Fibroblast of skin of right quadriceps (primary cell): ENCODE measurements at places on chromosomes 2 and 18.

DNA sequence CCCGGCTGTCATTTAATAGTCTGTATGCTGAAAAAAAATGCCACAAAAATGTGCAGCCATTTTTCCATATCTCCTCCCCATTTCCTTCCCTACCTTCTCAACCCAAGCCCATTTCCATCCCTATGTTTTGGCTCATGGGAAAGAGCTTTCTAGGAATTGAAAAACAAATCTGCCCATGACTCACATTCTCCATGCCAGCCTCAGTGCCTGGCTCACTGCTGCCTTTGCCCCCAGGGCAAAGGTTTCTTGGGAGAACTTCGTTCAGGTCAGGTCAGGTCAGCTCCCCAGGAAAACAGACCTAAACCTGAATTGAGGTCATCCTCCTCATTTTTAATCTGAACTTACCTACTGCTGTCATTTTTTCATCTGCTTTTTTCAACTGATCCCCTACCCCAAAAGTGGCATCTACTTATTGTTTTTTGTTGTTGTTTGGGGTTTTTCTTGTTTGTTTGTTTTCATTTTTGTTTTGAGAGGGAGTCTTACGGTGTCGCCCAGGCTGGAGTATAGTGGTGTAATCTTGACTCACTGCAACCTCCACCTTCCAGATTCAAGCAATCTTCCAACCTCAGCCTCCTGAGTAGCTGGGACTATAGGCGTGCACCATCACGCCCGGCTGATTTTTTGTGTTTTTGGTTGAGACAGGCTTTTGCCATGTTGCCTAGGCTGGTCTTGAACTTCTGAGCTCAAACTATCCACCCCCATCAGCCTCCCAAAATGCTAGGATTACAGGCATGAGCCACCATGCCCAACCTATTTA is 66.7 kb downstream of the FECH start:
- DNase-seq: no peak

- DNase-seq: no peak
Measured at GRCh38 chr2:187037310-187037709, 188.3 kb upstream of the ZSWIM2 start.

GRCh38 chr2:47014564-47015051 is 99.0 kb upstream of the MCFD2 start:
- no peak for DNase-seq

- no peak for DNase-seq
Measured at GRCh38 chr2:133972297-133972696, 281.6 kb upstream of the MGAT5 start.

- no peak for DNase-seq
Measured at GRCh38 chr2:44650796-44651195, 289.0 kb downstream of the CAMKMT start.

DNA sequence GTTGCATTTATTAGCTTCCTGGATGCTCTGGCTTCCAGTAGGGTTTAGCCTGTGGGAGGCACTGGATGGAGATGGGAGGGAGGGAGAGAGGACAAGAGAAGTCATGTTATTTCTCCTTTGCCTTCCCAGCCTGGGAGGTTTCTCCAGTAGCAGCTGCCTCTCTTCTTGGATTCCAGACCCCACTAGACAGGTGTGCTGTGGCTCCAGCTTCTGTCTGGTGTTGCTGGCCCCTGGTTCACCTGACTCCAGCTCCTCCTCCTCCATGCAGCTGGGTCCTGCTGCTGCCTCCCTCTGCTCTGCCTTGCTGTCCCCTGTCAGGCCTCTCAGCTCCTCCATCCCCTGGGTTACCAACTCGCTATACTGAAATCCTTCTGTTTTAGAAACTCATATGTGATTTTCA is 188.9 kb upstream of the TNP1 start:
- DNase-seq: no peak

DNA sequence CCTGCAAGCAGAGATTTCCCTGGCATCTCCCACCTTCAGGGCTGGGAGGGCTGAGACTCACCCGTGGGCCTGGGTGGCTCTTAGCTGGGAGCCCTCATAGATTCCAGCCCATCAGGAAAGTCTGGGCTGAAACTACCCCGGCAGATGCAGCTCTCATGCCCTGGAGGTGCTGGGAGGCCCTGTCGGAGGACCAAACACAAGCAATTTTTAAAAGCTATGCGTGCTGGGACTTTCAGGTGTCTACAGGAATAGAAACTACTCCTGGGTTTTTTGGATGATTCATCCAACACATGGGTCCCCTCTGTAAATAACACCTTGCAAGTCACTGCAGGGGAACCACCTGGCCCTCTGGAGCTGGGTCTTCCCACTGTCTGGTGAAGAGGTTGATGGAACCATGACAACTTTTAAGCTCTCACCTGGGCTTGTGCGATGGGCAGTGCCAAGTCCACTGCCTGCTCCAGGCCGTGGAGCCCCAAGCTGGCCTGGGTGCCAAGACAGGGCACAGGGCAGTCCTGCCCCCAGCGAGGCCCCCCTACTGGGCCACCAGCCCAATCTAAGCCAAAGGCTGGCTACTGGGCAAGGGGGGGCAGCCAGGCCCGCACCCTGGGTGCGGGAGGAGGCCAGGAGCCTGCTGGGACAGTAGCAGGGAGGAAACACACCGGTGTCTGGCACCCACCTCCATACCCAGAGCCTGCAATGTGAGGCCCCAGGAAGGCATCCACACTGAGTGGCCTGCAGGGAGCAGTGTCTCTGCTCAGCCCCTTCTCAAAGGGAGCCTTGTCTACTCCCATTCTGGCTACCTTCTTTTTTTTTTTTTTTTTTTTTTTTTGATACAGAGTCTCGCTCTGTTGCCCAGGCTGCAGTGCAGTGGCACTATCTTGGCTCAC is 1.1 kb upstream of the GPR55 start:
- DNase-seq: no peak

GRCh38 chr2:50133766-50134165 is 898.2 kb downstream of the NRXN1 start:
- DNase-seq: no peak

- DNase-seq: no peak
Measured at GRCh38 chr2:26735883-26736588, 28.0 kb upstream of the SLC35F6 start.

DNA sequence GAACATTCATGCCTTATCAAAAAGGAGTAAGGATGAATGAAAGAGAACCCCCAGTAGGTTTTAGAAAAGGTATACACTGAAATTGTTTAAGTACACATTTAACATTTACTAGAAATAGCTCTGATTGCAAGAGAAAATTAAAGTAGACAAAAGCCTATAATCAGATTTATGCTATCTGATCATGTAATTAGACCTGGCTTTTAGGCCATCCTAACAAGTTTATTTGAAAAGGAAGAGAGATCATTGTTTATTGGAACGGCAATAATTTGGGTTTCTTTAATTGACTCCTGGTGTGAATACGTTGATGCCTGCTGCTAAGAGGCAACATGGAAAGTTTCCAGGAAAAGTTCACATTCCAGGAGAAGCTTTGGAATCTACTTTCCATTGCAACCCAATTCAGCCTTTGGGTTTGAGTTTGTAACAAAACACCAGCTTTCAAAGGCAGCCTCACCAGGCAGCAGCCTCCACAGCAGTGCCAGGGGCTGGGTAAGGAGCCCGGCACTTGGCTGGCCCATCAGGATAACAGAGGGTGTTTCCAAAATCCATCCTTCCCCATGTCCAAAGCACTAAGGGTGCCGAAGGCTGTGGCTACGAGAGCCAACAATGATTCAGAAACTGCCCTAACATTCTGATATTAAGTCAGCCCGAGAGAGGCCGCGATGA is 18.0 kb downstream of the FZD7 start:
- DNase-seq: peak; percentile 85

GRCh38 chr18:29154196-29154757 is 977.3 kb upstream of the CDH2 start:
- DNase-seq: peak; percentile 69

DNA sequence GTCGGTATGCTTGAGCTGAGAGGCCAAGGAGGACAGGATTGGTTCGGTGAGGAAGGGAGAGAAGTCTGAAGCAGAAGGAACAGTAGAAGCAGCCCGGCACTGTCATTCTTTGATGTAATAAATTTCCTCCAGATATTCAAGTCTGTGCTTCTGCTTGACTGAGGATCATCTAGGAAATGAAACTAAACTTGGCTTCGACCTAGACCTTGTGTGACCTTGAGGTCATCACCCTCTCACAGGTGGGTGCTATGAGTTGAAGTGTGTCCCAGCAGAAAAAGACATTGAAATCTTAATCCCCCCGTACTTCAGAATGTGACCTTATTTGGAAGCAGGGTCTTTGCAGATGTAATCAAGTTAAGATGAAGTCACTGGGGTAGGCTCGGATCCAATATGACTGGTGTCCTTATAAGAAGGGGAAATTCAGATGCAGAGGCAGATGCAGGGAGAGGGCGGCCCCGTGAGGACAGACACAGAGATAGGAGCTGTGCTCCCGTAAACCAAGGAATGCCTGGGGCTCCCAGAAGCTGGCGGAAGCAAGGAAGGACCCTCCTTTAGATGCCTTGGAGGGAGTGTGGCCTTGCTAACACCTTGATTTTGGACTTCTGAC is 49.0 kb downstream of the PRKCE start:
- peak; percentile 15 for DNase-seq

GRCh38 chr2:201852462-201852861 is 46.1 kb downstream of the CDK15 start:
- no peak for DNase-seq

GRCh38 chr2:190986221-190986953 is 27.6 kb downstream of the STAT1 start:
- no peak for DNase-seq

- DNase-seq: no peak
Measured at GRCh38 chr2:98734823-98735260, 3.9 kb upstream of the MGAT4A start.

- peak; percentile 73 for DNase-seq
Measured at GRCh38 chr2:176139661-176140512, 10.4 kb downstream of the HOXD8 start.

DNA sequence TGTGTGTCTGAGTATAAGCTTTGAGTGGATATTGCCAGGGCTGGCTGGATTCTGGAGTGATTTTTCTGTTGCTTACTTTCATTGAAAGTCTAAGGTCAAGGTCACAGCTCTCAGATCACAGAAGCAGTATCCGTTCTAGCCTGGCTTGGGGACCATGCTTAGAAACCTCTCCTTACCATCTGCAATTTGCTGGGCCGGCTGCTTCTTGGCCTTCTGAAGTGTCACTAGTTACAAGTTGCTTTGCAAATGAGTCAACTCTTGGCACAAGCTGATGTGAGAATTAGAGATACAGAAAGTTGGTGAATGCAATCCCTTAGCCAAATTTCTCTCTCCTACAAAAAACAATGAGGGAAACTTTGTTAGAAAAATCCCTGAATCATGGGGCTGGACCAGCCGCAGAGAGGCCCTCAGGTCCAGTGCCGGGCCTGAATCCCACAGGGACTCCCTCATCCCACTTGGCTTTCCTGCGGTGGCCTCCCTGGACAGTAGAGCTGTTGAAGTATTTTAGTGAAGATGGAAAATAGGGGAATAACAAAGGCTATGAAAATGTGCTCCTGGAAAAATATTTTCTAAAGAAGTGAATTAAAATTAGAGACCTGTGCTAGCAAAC is 92.7 kb upstream of the CNGA3 start:
- DNase-seq: no peak

DNA sequence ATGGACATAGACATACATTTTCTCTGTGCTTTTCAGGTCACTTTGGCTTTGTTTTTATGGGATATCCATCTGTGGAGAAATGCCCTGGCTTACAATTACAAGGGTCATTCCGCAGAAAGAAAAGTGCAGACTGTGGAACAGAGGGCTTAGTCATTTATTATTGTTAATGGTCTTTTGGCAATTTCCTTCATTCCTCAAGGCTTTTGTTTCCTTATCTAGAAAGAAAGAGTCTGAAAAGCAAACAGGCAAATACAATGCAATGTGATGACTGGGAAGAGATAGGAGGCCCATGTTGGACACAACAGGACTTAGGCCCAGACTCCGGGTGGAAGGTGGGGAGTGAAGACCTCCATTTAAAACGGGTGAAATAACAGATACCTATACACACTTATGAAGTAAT is 129.5 kb upstream of the CAVIN2 start:
- DNase-seq: peak; percentile 42

GRCh38 chr2:120669121-120669952 is 66.3 kb upstream of the GLI2 start:
- peak; percentile 78 for DNase-seq

GRCh38 chr2:210591663-210592062 is 35.3 kb downstream of the CPS1 start:
- no peak for DNase-seq

- no peak for DNase-seq
Measured at GRCh38 chr2:117850015-117850414, 35.5 kb downstream of the DDX18 start.

DNA sequence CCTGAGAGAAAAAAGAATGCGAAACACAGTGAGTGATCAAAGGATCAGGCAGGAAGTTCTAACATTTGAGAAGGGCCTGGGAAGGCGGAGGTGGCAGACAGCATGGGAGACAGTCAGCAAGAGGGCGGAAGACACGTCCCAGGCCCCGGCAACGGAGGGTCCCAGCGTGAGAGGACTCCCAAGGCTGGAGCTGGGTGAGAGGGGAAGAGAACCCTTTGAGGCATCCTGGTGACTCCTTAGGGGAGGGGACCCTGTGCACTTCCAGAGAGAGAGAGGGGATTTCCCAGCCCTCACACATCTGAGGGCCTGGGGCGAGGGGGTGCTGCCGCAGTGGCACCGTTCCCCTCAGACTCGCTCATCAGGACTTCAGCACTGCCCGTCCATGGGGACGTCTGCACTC is 133.4 kb downstream of the RTP5 start:
- DNase-seq: no peak

DNA sequence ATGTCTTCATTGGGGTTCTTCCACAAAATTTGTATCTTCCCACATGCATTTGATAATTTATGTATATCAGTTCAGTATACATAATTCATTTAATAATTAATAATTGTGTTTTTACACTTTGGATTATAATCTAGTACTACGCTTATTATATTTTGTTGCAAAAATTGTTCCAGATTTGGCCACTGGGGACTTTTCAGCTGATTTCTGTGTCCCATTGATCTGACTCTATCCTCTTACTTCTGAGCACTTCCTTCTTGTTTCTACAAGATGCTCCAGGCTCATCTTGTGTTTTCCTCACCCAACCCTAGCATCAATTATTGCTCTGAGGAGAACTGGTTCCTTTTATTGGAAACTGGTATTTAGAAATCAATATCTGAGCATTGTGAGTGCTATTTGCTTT is 215.3 kb upstream of the CDH19 start:
- DNase-seq: no peak

GRCh38 chr2:148167855-148168254 is 147.0 kb downstream of the MBD5 start:
- no peak for DNase-seq

DNA sequence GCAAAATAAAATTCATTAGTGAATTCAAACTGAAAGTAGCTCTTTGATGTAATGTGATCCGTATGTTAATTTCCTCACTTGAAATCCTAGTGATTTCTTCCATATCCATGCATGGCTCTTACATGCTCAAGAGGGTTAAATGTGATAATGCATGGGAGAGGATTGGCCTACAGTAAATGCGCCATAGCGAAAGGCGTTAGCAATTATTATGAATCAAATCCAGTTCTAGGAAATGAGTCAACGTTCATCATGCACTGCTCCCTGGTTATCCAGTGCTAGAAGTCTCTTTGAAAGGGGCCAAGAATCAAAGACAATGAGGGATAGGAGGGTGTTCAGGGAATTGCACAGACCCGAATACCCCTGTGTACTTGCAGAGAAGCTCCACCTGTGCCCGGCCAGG is 101.4 kb upstream of the RASGRP3 start:
- peak; percentile 70 for DNase-seq

- DNase-seq: no peak
Measured at GRCh38 chr2:241160318-241160717, 10.1 kb downstream of the PPP1R7 start.
